ENCODE measurements at places on chromosomes 11 and 22.
A peak's percentile ranks its signal among the peaks of the same experiment; 100 is the strongest.

DNA sequence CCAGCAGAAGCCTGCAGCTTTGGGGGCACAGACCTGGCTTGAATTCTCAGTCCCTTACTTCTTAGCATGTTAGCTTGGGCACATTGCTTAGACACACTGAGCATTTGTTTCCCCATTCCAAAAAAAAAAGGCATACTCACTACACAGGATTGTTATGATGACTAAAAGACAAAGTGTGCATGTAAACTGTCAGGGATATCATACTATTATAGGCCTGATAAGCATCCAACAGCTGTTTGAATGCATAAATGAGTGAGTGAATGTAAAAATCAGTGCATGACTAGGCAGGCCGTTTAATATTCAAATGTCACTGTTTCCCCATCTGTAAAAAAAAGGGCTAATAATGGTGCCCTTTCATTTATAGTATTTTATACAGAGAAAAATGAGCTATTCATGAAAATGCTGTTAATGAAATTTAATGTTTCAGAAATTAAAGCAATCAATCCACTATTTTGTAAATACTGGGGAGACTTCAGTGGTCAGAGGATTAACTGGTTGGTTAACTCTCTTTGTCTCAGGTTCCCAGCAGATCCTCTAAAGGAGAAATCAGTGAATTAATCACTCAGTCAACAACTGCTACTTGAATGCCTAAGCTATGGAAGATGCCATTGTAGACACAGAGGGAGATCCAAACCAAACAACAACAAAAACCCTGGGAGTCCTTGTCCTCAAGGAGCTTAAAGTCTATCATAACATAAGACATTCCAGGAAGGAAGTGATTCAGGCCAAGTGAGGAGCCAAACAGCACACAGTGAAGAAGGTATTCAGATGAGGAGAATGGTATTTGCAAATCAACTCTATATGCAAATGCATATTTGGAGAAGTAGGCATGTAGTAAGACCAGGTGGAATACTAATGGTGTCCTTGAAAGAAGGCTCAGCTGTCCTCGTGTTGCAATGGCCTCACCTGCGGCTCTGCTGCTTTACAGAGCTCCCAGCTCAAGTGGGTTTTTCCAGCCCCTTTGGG, 26.8 kb downstream of the BARX2 start:
- DNase-seq = no peak

DNA sequence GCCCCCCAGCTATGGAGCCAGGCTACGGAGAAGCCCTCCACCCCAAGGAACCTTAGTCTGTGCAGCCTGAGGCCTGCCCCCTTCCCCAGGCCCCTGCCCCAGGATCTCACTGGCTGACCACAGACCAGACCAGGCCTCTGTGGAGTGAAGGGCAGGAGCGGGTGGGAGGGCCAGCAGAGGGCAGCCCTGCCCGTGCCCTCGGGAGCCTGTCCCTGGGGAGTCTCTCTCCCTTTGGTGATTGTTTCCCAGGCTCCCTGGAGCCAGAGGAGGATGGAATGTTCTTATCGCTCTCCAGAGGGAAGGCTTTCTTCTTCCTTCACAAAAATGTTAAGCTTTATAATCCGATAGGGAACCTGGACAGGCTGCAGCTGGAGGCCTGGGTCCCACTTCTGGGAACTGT, 455.3 kb downstream of the SOX6 start:
- DNase-seq = no peak

GRCh38 chr22:49724893-49725489, 102.7 kb downstream of the BRD1 start:
- DNase-seq = peak; percentile 97

DNA sequence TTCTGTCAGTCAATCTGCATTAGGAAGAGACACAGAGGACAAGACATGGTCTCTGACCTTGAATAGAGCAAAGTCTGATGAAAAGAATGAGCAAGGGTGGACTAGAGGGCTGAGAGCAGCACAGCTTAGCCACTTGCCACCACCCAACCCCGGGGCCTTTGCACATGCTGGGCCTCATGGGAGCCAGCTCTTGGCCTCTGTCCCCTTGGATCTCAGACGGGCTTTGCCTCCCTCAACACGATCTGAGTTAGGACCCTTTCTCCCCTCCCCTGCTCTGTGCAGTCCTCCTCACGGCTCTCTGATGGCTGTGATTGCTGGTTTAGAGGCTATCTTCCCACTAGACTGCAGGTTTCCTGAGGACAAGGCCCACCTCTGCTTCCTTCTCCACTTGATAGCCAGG, 131.6 kb upstream of the B3GAT1 start:
- DNase-seq = no peak

DNA sequence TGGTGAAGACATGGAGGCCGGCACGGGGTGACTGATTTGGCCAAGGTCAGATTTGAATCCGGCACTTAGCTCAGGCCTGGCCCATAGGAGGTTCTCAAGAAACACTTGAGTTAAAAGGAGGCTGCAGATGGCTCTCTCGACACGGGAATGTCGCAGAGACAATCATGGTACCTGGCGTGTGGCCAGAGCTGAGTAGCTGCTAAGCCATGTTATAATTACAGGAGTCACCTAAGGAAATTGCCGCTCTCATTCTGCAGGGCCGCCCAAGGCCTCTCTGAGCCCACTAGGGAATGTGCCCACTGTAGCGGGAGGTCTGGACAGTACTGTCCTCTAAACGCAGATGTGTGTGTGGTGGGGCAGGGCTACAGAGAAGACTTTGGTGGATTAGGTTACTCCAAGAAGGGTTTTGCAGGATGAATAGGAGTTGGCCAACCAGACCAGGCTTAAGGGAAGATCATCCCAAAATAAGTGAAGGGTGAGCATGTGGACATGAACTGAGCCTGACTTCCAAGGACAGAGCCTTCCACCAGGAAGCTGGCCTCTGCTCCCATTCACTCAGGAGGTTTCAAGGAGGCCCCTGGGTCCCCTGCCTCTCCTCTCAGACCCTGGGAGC, 19.3 kb upstream of the PRR5 start:
- no peak for DNase-seq

GRCh38 chr11:117795638-117796455, 1.2 kb downstream of the DSCAML1 start:
- peak; percentile 83 for DNase-seq

- peak; percentile 67 for DNase-seq
Observed at GRCh38 chr11:60334005-60334620, 7.1 kb downstream of the MS4A6E start.

GRCh38 chr11:34988294-34989255, 72.2 kb downstream of the PDHX start:
- no peak for DNase-seq

DNA sequence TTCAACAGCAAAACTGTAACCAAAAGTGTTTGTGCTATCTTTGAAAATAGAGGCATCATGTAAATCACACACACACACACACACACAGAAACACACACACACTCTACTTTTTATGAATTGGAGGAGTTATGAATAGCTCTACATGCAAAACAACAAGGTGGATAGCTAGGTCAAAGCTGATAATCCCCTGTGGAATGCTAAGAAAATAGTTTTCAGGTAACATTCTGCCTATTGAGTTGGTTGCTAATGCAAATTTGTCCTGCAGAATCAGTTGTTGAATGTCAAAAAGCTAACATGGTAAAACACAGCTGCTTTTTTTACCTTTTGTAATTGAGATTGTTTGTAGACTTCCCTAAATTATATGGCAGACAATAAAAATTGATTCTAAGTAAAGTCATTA, 1658.4 kb upstream of the RAG2 start:
- DNase-seq = peak; percentile 5

GRCh38 chr22:45972091-45972888, 4.7 kb downstream of the WNT7B start:
- DNase-seq = peak; percentile 83

DNA sequence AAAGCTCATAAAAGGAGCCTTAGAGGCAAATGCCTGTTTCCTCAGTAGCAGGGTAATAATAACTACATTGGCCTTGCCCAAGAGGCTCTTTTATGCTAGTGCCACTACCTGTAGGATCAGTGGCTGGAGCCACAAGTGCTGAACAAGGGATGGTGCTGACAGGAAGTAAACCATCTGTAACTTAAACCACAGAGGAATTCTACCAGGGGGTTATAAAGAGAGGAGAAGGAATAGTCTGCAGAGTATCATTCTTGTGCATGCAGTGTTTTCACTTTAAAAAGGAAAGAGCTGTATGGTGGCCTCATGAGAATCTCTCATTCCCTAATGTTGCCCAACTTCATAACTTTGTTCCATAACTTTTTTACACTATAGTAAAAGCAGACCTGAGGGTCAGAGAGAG, 168.1 kb downstream of the DBX1 start:
- no peak for DNase-seq

DNA sequence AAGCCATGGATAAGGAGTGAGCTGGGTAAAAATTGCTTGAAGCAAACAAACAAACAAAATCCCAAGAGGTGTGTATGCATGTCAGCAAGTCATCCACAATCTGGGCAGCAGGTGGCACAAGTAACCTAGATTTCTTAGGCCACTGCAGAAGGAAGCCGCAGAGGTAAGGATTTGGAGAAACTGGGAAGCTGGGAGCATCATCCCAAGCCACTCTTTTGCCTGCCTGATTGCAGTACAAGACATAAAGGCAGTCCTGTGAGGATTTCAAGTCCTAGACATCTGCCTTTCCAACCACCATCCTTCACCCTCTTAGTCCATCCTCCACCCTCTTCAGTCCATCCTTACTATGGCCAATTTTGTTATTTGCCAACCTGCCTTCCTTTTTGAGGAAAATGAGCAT, 67.2 kb upstream of the BMAL1 start:
- DNase-seq = peak; percentile 63

- no peak for DNase-seq
Observed at GRCh38 chr11:60955571-60955970, 3.6 kb upstream of the SLC15A3 start.

DNA sequence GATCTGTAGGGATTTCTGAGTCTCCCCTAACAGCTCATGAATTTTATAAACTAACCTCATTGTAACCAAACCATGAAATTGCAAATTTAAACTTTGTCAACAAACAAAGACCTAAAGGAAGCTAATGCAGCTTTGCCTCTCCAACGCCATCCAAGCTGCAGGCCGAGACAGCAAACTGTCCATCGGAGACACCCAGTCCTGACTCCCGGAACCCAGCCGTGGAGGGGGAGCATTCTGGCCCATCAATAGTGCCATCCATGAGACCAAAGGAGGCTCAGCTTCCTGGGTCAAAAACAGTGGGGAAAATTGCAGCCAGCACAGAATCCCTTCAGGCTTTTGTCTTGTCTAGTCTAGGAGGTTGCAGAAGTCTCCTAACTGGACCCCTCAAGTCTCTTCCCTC, 147.6 kb upstream of the OPCML start:
- no peak for DNase-seq

DNA sequence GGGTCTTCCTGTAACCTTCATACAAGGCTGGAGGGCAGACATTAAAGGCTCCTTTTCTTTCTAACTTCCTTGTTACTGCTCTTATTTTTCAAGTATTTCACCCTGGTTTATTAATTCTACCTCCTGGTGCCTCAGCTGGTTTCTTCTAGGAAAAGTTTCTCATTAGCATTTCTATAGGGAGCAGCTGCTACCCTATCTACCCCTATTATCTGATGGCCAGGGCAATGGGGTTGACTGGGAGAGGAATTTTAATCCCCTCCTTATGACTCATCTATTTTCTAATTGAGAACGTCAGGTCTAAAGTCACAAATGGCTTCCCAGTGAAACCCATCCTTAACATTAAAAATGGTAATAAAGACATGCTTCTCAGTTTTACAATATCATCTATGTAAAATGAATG, 5.0 kb downstream of the MAP6 start:
- DNase-seq = peak; percentile 65

DNA sequence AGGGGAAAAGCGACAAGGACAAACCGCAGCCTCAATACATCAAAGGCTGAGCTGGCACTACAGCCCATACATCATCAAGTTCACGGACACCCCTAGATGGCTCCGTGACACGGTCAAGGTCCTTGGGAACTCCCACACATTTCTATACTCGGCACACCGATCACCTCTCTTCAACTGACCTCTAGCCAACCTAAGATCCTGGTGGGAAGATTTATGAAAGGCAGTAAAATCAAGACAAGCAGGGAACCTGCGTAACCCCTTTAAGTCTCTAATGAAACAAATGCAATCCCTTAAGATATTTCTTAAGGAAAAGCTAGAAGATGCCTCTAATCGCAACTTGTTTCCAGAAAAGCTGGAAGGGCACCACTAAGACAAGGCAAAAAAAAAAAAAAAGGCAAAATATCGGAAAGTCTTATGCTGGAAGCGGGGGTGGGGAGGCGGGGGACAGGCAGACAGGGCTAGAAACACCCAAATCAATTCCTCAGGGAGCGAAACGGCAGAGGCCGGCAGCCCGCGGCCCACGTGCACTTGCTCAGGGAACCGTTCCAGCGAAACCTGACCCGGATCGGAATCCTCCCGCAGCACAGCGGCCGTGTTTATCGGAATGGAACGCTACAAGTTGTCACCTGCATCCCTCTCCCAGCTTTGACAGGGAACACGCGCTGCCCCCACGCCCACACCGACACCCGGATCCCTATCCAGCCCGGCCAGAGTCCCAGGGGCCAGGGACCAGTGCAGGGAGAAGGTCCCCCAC, 1.4 kb downstream of the ARHGAP20 start:
- DNase-seq = peak; percentile 64

- peak; percentile 66 for DNase-seq
Observed at GRCh38 chr22:37806409-37807333, 1.1 kb upstream of the GCAT start.

- no peak for DNase-seq
Observed at GRCh38 chr11:78158987-78159652, 19.7 kb upstream of the ALG8 start.

DNA sequence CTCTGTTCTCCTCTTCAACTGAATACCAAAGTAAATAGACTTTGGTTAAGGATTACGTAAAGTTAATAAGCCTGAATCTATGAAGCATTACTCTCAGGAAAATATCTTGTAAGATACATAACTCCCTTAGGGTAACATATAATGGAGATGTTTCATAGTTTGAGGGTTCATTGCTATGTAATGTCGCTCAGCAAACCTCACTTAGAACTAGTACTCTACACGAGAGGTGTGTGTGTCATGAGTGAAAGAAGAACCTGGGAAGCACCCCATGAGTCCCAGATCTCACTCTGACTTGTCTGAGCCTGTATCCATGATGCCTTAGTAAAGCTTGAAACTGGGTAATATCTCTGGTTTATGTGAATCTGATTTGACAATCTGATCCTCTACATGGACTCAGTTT, 429.5 kb upstream of the ANO3 start:
- DNase-seq = no peak

- DNase-seq = peak; percentile 84
Observed at GRCh38 chr11:120516461-120517389, 5.2 kb downstream of the GRIK4 start.

DNA sequence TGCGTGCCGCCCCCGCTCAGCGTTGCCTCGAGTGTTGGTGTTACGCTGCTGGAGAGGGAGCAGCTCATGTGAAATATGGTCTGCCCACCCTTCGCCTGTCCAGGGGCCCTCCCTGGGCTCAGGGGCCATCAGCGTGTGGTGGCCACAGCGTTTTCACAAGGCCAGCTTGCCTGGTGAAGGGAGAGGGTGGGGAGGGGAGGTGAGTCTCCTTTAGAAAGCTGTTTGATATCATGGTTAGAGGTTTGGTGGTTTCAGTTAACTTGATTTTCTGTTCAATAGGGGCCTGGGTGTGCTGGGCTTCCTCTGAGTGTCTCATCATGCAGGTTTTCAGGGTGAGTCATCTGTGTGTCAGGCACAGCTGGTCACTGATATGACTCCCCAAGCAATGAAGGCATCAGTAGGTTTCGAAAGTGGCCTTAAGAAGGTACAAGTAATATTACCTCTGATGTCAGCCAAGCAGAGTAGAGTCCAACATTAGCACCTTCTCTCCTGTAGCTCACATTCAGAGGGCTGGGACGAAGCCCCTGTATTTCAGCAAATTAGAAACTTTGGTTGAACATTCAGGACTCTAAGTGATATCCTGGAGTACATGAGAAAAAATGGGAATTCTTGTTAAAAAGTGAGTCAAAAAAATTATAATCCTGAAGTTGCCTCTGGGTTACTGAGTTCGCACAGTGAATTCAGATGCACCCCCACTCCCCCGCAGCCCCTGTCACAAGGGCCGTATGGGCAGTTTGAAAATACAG, 172.5 kb downstream of the TBC1D22A start:
- DNase-seq = no peak
